ENCODE measurements at places on chromosomes 2 and 18. TPM values are rescaled to one million over a fixed set of nuclear protein-coding genes. Genes with fewer than 3 reads are reported as not detected.

GRCh38 chr18:47113796-47114540 lies 36.3 kb downstream of the HDHD2 start:
- DNase-seq: no peak

- DNase-seq: no peak
Measured at GRCh38 chr18:49025767-49026500, 75.2 kb upstream of the SMAD7 start.

DNA sequence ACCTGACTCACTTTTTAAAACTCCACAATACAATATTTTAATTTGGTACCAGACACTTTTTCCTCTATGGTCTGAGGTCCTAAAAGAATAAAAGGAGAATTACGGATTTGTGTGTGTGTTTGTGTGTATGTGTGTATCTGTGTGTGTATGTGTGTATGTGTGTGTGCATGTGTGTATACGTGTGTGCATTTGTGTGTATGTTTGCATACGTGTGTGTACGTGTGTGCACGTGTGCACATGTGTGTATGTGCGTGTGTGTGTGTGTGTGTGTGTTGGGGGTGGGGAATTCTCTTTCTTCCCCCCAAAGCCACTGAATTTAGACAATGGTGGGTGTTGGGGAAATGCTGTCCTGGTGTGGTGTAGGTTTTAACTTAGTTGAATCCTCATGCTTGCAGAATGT lies 807.7 kb upstream of the SALL3 start:
- DNase-seq: no peak

Gene AAMP
- 84.2 TPM for polyA plus RNA-seq

DNA sequence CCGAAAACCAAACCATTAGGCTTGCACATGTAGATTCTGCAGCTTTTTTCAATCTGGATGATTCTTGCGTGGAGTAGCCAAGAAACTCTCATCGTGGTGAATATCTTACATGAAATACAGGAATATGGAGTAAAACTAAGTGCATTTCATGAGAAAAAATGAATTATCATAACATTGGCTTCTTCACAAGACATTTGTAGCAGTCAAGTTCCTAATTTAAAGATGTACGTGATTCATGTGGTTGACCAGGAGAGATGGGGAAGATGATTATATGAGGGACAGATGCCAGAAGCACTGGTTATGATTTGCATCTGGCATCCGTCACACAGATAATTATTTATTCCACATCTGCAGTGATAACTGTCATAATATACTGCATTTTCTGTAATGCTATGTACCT lies 90.4 kb downstream of the ANTXR1 start:
- no peak for DNase-seq

DNA sequence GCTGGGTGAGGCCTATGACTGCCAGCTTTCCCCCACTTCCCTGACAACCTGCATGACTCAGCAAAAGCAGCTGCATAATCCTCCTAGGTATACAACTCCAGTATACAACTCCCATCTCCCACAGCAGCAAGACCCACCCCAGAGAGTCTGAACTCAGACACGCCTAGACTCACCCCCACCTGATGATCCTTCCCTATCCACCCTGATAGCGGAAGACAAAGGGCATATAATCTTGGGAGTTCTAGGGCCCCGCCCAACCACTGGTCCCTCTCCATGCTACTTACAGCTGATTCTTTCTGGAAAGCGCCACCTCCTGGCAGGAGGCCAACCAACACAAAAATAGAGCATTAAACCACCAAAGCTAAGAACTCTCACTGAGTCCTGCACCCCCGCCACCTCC lies 296.5 kb downstream of the DCC start:
- DNase-seq: no peak

DNA sequence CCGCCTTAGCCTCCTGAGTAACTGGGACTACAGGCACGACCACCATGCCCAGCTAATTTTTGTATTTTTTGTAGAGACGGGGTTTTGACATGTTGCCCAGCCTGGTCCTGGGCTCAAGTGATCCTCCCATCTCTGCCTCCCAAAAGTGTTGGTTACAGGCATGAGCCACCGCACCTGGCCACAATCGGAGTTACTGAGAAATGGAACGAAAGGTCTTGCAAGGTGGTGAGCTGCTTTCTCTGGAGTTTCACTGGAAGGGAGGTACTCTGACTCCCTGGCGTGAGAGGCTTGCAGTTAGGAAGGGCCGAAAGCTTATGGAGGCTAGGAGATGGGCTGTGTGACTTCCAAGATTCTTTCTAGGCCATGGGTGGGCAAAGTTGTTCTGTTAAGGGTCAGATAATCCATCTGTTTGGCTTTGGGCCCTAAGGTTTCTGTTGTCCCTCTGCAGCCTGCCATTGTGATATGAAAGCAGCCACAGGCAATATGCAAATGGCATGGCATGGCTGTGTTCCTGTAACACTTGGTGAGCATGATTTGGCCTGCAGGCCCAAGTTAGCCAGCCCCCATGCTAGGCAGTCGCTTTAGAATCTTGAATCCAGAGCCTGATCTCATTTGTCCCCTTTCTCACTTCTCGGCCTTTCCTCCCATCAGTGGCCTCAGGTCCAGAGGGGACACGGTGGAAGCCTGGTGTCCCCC lies 7.9 kb downstream of the EFHD1 start:
- DNase-seq: no peak

- no peak for DNase-seq
Measured at GRCh38 chr2:74375838-74376237, 4.3 kb downstream of the DCTN1 start.

Gene TMEM17
- 1.6 TPM for polyA plus RNA-seq

DNA sequence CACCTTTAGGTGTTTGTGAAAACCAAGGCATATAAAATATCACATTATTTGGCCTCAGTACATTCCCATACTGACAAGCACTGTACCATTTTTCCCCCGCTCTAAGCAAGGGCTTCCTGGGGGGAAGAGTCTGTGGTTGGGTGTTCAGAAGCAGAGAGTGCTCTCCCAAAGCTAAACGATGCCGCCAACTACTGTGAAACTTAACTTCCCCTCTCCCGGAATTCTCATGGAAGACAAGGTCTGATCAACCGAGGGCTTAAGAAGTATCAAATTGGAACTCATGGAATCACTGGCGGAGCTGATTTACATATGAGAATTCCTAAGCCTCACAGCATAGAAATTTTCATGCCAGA lies 433 bp upstream of the MFF start:
- no peak for DNase-seq

Gene INHA
- polyA plus RNA-seq: 0.98 TPM

Gene SRD5A2
- 1.8 TPM for polyA plus RNA-seq

DNA sequence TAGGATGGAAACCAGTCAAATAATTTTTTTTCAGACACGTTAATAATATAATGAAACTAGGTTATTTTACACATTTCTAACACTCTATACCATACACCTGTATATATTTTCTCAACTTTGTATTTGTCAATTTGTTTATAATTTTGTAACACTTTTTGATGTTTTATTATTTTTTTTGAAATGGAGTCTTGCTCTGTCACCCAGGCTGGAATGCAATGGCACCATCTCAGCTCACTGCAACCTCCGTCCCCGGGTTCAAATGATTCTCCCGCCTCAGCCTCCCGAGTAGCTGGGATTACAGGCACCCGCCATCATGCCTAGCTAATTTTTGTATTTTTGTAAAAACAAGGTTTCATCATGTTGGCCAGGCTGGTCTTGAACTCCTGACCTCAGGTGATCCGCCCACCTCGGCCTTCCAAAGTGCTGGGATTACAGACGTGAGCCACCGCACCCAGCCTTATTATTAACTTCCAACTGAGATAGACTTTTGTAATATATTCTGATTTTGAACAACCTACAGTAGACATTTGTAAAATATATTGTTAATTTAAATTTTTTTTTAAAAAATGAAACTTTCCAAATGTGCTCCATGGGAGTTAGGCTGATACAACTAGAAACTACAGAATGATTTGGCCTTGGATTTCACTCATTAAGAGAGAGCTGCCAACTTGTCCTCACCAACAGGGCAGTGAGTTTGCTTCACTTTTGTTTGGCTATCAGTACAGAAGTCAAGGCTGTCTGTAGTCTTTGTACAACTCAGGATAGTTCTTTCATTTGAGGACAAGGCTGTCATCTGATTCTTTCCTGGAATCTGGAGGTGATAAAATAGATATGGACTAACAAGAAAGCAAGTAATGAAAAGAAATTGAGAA lies 33.9 kb upstream of the COBLL1 start:
- no peak for DNase-seq

DNA sequence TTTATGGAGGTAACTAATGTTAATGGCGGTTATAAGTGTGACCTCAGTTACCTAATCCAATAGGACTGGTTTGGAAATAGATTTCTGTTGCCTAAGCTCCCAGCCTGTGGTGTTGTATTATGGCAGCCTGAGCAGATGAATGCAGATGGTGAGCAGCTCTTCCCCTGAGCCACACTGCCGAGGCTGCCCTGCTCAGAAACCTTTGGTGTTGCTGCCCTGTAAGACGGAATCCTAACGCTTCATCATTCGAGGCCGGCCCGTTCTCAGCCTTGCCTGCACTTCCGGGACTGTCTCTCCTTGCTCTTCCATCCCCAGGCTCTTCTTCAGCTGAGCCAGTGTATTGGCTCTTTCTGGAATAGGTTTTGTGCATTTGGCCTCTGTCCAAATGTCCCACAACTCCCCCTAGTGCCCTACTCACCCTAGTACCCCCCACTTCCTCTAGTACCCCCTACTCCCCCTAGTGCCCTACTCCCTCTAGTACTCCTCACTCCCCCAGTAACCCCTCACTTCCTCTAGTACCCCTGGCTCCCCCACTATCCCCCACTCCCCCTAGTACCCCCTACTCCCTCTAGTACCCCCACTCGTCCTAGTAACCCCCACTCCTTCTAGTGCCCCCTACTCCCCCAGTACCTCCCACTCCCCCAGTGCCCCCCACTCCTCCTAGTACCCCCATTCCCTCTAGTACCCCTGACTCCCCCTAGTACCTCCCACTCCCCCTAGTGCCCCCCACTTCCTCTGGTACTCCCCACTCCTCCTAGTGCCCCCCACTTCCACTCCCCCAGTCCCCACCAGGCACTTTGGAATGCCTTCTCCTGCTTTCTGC lies 106.0 kb upstream of the TAF1B start:
- DNase-seq: no peak

Gene MEP1B
- not detected for polyA plus RNA-seq

GRCh38 chr2:111624411-111625156 lies 259.4 kb downstream of the ANAPC1 start:
- peak; percentile 91 for DNase-seq

- DNase-seq: no peak
Measured at GRCh38 chr2:30193104-30193681, 38.1 kb upstream of the LBH start.

DNA sequence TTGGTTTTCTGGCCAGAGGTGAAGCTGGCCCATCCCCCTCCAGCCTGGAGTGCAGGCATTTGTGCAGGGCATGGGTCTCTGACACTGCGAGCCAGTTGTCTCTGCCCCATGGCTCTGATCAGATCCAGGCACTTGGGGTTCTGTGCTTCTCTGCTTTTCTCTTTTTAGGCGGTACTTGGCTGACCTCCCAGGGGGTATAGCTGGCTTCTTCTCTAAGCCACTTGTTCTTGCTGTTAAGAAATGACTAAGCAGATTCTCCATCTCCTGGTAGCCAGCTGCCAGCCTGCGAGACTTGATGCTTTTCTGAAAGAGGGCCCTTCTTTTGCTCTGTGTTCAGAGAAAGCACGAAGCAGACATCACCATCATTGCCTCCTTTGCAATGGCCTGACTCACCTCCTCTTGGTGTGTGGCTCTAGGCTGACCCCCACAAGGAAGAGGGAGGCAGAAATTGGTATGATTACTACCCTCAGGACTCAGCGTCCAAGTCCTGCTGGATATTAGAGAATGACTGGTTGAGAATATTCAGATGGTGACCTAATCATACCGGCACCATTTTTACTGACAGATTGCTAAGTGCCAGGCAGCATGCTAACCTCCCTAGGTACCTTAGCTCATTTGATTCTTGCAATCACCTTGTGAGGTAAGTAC lies 32.7 kb downstream of the TNP1 start:
- DNase-seq: no peak

Gene AQP4
- 49.5 TPM for polyA plus RNA-seq

GRCh38 chr2:100513650-100514049 lies 43.4 kb downstream of the NMS start:
- no peak for DNase-seq

- DNase-seq: peak; percentile 69
Measured at GRCh38 chr2:201781557-201782051, 871 bp upstream of the ALS2 start.

- DNase-seq: no peak
Measured at GRCh38 chr18:62245177-62245576, 58.1 kb downstream of the RELCH start.

DNA sequence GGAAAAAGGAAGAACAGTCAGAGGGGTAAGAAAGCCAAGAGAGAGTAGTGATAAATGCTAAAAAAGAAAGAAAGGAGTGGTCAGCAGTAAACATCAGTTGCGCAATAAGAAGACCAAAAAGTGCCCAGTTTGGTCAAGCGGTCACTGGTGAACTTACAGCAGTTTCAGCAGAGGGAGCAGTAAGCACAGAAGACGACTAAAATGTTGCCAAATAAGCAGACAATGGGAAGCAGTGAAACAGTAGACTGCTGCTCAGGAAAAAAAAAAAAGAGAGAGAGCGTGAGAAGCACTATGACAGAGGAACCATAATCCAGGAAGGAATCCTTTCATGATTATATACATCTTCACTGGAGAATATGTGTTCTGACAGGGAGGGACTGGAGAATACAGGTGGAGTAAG lies 45.8 kb downstream of the DNAJC10 start:
- peak; percentile 63 for DNase-seq

- no peak for DNase-seq
Measured at GRCh38 chr18:31189757-31190156, 27.1 kb upstream of the DSC1 start.

Gene ZSWIM2
- not detected for polyA plus RNA-seq

Gene OTOF
- polyA plus RNA-seq: 0.08 TPM

Gene CHAC2
- polyA plus RNA-seq: 4.9 TPM

DNA sequence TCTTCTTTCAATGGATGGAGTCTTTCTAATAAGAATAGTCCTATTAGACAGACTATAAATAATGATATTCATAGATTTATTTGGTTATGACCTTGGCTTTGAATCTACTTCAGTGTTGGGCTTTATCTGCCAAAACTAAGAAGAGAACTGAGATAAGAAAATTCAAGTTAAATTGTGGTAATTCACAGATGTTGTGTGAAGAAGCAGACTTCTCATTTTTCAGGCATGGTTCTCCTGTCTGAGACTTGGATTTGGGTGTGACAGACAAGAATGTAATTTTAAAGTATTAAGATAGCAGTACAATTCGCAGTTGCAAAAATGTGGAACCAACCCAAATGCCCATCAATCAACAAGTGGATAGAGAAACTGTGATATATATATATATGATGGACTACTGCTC lies 124.7 kb downstream of the QPCT start:
- DNase-seq: no peak

Gene STEAP3
- 8.1 TPM for polyA plus RNA-seq

- no peak for DNase-seq
Measured at GRCh38 chr2:27091746-27092695, 5.4 kb downstream of the KHK start.

Gene TRIB2
- polyA plus RNA-seq: 29.6 TPM

- DNase-seq: no peak
Measured at GRCh38 chr2:75607988-75608683, 38.4 kb upstream of the MRPL19 start.

Gene IL36A
- polyA plus RNA-seq: not detected

- DNase-seq: no peak
Measured at GRCh38 chr2:150824118-150824517, 336.7 kb upstream of the RND3 start.
